Smooth muscle cell of bladder (primary cell): ENCODE measurements at places on chromosomes 7 and 10. TPM values are rescaled to one million over a fixed set of nuclear protein-coding genes. Genes with fewer than 3 reads are reported as not detected.

CYP26A1 gene
- total RNA-seq, result 0.09 and 0.14 TPM in 2 replicates

FAM180A gene
- total RNA-seq, result 2.3 and 5.5 TPM in 2 replicates

ZNF804B gene
- not detected in 2 replicates for total RNA-seq

FBXO24 gene
- total RNA-seq, result 0.28 and 0.37 TPM in 2 replicates

MUC3A gene
- total RNA-seq, result not detected in 2 replicates

CALHM1 gene
- total RNA-seq, result not detected in 2 replicates

OPN1SW gene
- not detected in 2 replicates for total RNA-seq

BTBD16 gene
- total RNA-seq, result under 0.01 TPM in 1 of 2 replicates, not detected in the other

DDC gene
- total RNA-seq, result not detected in 2 replicates

NPSR1 gene
- total RNA-seq, result not detected in 2 replicates

MYL10 gene
- not detected in 2 replicates for total RNA-seq

GTF2IRD1 gene
- total RNA-seq, result 8.5 and 9.9 TPM in 2 replicates

IGFBP3 gene
- 98.1 and 589 TPM in 2 replicates for total RNA-seq

CLCN1 gene
- 0.09 and 0.14 TPM in 2 replicates for total RNA-seq

AZGP1 gene
- total RNA-seq, result 0.09 TPM in 1 of 2 replicates, not detected in the other

PLPP4 gene
- total RNA-seq, result 0.46 and 2.1 TPM in 2 replicates

FGFR2 gene
- 0.09 and 0.71 TPM in 2 replicates for total RNA-seq

CYP26C1 gene
- under 0.01 TPM in 2 replicates for total RNA-seq

AS3MT gene
- total RNA-seq, result 6.1 and 13.0 TPM in 2 replicates

MSMB gene
- not detected in 2 replicates for total RNA-seq

KCNH2 gene
- 0.83 and 1.7 TPM in 2 replicates for total RNA-seq

CALHM2 gene
- total RNA-seq, result 15.5 and 21.0 TPM in 2 replicates

FOXI2 gene
- total RNA-seq, result not detected in 2 replicates

SHH gene
- not detected in 2 replicates for total RNA-seq

MET gene
- total RNA-seq, result 5.5 and 12.9 TPM in 2 replicates

PDCD11 gene
- total RNA-seq, result 25.6 and 28.8 TPM in 2 replicates
